Forelimb muscle (tissue), 1 donor: ENCODE measurements at places on chromosomes 1 and 21. TPM values are rescaled to one million over a fixed set of nuclear protein-coding genes. Genes with fewer than 3 reads are reported as not detected.
A peak's percentile ranks its signal among the peaks of the same experiment; 100 is the strongest.

DNA sequence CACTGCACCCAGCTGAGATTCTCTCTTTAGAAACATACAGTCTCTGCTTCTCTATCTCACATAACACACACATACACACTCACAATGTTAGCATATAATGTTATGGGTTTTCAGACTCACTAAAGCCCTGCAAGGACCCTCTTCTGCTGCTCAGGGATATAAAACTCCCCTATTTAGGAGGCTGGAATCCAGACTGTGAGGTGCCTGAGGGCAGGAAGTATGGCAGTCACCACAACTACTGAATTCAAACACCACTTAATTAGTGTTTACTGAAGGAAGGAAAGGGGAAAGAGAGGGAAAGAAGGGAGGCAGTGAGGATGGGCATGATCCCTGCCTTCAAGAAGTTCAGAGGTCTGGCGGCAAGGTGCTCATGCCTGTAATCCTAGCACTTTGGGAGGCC is 7.8 kb upstream of the CDK18 start:
- DNase-seq, result no peak

- peak; percentile 5 for DNase-seq
Measured at GRCh38 chr1:245788269-245788668, 633.5 kb downstream of the KIF26B start.

GRCh38 chr1:220990427-220991339 is 111.4 kb downstream of the HLX start:
- no peak for DNase-seq

GRCh38 chr1:246709835-246710234 is 14.4 kb upstream of the SCCPDH start:
- no peak for DNase-seq

- DNase-seq, result no peak
Measured at GRCh38 chr1:246703581-246703980, 20.6 kb upstream of the SCCPDH start.

DNA sequence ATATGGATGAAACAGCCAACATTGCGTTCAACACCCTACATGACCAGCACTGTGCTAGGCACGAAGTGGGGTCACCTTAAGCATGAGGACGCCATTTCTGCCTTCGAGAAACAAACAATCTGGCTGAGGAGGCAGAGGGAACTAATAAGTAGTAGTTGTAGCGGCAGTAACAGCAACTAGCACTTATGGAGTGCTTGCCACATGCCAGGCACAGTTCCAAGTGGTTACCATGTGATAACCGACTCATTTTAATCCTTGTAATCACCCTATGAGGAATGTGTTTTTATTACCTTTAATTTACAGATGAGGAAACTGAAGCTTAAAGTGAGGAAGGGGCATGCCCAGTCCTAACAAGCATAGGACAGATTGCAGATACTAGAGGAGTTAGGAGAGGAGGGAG is 33.7 kb downstream of the KCND3 start:
- no peak for DNase-seq

GRCh38 chr1:8461351-8462110 is 143.6 kb downstream of the SLC45A1 start:
- no peak for DNase-seq

DNA sequence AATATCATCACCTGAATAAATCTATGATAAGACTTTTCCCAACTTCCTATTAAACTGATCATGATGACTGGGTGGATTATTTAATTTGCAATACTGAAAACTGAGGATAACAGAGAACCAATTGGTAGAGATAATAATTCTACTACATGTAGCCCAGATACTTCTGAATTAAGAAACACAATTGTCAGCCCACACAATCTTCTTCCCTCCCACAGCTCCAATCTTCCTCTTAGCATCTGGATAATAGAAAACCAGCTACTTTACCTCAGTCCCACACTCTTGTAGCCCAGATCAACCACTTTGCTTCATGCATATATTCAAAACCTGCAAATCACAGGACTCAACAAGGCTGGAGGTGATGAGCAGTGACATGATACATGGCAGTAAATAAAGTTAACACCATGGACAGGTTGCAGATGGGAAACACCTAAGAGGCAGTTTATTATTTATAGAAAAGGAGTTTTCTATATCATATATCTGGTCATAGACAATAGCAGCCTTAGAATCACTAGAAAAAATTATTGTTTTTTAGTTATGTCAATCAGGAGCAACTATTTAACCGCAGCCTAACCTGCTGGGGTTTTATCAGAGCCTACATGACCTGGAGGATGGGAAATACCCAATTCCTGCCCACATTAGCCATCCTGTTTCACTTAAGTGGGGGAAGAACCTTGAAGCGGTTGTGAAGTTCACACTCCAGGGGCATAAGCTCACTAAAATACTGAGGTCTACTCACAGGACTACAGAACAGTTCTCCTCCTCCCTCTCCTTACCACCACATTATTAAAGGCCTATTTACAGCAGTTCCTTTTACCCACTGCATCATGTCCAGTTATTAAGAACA is 16.7 kb downstream of the FRRS1 start:
- no peak for DNase-seq

DNA sequence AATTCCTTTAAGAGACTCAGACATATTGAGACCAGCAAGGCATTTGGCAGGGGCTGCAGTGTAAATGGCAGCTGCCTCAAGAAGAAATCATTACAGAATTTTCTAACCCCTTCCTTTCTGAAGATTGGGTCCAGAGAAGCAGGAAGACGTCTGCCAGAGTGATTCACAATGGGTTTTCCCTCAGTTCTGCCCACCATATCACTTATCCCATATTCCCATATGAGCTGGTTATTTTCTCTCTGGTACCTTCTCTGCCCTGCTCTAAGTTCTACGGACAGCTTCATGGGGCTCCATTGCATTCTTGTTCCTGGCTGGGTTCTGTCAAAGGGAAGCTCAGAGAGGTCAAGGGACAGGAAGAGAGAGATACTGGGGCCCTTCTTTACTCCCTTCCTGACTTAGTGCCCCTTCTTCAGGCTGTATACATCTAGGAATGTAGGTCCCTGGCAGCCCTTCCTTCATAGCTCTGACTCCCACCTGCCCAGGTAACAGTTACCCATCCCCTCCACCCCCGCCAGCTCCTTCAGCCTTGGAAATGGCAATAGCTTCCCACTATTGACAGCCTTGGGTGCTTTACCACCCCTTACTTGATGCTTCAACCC is 420.6 kb upstream of the DAB1 start:
- DNase-seq, result no peak

DNA sequence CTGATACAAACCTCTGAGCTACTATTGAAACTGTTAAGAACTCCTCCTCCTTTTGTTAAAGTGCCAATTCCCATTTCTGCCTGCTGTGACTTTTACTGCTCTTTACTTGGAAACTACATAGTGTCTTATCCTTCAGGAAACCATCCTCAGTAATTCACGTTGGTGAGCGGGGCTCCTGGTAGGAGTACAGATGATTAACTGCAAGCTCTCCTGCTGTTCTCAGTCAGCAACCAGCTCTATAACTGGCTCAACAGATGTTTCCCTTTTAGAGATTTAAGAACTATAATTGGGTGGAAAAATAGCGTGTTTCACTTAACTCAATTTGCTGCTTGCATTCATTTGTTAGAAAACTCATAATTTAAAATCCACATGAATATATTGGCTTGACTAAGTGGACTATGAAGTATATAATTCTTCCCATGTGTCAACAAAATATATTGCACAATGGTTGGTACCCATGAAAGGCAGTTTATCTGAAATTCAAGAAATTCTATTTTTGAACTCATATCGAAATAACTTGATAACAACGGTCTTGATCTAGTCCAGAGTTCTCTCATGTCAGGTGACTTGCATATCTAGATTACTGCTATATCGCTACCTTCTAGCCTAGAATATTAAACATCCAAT is 574.0 kb downstream of the KCNT2 start:
- DNase-seq, result no peak

- no peak for DNase-seq
Measured at GRCh38 chr21:15301014-15301413, 236.2 kb upstream of the NRIP1 start.

GRCh38 chr1:197393772-197394171 is 125.7 kb downstream of the CRB1 start:
- DNase-seq, result no peak

DNA sequence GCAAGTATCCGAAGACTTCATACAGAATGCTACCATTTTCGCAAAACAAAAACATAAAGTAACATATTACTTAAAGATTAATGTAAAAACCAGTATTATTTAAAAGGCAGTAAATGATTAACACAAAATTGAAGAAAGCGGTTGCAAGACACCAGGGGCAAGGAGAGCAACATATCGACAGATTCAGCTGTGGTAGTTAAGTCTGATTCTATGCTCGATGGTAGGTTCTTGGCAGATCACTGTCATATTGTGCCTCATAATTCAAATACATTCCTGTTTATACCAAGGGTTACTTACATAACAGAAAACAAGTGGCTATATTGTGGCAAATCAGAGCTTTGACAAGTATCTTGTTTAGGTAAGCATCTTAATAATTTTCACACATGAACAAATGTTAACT is 37.7 kb downstream of the NRIP1 start:
- no peak for DNase-seq

DNA sequence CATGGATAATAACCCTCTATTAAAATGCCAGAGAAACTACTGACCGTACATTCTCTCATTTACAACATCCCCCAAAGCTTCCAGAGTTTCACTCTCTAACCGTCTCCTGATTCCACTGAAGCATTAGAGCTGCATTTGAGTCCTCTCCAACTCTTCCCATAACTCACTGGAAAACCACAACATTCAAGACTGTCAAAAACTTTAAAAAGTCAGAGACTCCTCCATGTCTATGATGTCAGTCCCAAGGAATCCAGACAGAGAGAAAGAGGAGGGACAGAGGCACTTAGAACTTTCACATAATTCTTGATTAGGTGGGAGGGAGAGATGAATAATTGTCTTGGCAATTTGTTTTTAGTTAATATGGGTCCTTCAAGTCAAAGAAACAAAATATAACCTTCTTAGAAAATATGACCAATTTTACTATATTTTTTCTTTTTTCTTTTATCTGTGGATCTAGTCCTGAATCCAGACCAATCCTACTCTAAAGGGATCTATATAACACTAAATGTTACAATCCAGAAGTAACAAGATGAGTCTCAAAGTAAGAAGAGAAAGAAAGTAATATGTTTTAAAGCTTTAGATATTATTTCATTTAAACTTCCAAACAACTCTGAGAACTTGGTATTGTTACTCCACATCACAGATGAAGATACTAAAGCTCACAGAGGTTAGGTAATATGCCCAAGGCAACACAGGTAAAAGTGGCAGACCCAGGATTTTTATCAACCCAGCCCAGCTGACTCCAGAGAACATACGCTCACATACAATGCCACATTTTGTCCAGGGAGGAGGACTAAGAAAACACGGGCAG is 23.8 kb downstream of the OTUD7B start:
- no peak for DNase-seq

GRCh38 chr1:119676571-119677206 is 28.6 kb upstream of the ZNF697 start:
- no peak for DNase-seq

- no peak for DNase-seq
Measured at GRCh38 chr1:55569417-55569816, 354.3 kb upstream of the USP24 start.

GRCh38 chr1:93304716-93305138 is 41.0 kb upstream of the DR1 start:
- peak; percentile 26 for DNase-seq

DNA sequence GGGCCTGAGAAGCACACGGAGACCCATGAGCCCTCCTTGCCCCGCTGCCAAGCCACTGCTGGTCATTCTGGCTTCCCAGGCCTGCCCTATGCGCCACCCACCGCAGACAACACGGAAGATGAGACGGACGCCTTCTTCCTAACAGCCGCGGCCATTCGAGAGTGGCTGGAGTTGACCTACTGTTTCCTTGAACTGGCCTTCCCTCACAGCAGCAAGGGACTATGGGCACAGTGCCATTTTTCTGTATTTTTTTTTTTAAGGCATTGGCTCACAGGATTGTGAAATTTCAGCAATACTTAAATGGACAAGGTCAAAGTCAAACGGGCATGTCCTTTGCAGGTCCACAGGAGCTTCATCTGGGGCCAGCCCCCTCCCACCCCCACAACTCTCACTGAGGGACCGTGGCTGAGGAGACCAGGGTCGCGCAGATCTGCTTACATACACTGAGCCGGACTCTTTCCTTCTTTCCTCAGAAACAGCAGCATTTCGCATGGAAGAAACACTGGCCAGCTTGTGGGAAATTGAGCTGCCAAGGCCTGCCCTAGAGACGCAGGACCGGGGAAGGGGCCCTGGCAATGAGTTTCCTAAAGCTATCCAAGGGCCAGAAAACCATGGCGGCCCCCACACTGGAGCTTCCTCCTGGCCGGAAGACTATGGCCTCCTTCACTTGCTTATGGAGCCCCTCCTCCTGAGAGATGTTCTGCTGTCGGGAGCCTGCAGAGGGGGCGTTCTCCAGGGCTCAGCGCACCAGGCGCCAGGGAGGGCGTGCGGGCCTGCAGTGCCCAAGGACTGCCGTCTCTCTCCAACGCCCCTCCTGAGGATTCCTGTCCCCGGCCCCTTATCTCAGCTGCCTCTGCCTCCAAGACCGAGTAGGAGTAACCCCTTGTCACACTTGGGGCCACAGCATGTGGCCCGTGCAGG is 98.9 kb downstream of the PGBD5 start:
- DNase-seq, result no peak

- no peak for DNase-seq
Measured at GRCh38 chr21:36533468-36533848, 53.5 kb upstream of the CLDN14 start.

- DNase-seq, result no peak
Measured at GRCh38 chr1:66265796-66266195, 268.2 kb upstream of the SGIP1 start.

- DNase-seq, result no peak
Measured at GRCh38 chr21:16324630-16325029, 594.8 kb downstream of the USP25 start.

GRCh38 chr1:111605576-111605975 is 14.0 kb upstream of the RAP1A start:
- DNase-seq, result no peak

DNA sequence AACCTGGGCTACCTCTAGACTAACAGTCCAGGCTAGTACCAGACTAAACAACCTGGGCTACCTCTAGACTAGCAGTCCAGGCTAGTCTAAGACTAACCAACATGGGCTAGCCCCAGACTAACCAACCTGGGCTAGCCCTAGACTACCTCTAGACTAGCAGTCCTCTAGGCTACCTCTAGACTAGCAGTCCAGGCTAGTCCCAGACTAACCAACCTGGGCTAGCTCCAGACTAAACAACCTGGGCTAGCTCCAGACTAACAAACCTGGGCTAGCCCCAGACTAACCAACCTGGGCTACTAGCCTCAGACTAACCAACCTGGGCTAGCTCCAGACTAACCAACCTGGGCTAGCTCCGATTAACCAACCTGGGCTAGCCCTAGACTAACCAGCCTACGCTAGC is 2.0 kb downstream of the TFF2 start:
- no peak for DNase-seq

- DNase-seq, result no peak
Measured at GRCh38 chr1:39850606-39851216, 32.6 kb downstream of the TRIT1 start.

- no peak for DNase-seq
Measured at GRCh38 chr1:21255284-21255942, 34.9 kb downstream of the ECE1 start.

- DNase-seq, result no peak
Measured at GRCh38 chr1:194117582-194117981, 931.2 kb upstream of the B3GALT2 start.

UBIAD1 gene
- 13.9 TPM for polyA plus RNA-seq

CD247 gene
- 1.2 TPM for polyA plus RNA-seq

FAM78B gene
- 3.9 TPM for polyA plus RNA-seq

ZNF644 gene
- polyA plus RNA-seq, result 40.4 TPM

CNST gene
- 11.7 TPM for polyA plus RNA-seq

RHBDL2 gene
- 0.53 TPM for polyA plus RNA-seq

CAMK1G gene
- polyA plus RNA-seq, result not detected

TCHH gene
- polyA plus RNA-seq, result 0.03 TPM

ATP13A2 gene
- polyA plus RNA-seq, result 16.4 TPM

KRTAP10-10 gene
- not detected for polyA plus RNA-seq

FNBP1L gene
- polyA plus RNA-seq, result 45.1 TPM

TNFRSF14 gene
- 11.2 TPM for polyA plus RNA-seq
